Stimulated activated CD8-positive, alpha-beta memory T cell treated with anti-CD3 and anti-CD28 coated beads, Interleukin-2, amount 100 ng/mL, for 1 hour (primary cell): ENCODE measurements at places on chromosomes 5 and 9.

- no peak for DNase-seq
Observed at GRCh38 chr5:116437922-116438578, 136.6 kb downstream of the SEMA6A start.

DNA sequence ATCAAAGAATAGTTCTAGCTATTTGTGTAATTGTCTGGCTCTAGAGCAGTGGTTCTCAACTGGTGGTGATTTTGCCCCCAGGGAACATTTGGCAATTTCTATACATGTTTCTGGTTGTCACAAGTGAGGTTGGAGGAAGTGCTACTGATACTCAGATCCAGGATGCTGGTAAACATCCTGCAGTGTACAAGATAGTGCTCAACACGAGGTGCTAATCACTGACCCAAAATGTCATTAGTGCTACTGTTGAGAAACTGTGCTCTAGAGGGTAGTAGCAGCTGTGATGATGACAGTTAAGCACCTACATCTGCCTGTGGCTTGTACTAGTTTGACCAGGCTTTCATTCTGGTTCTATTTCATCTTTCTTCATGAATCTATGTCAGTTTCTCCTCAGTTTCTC lies 22.1 kb downstream of the LRRC19 start:
- DNase-seq, result no peak

GRCh38 chr5:14407051-14407450 lies 174.5 kb upstream of the OTULINL start:
- DNase-seq, result no peak

- no peak for DNase-seq
Observed at GRCh38 chr5:172028167-172028566, 21.7 kb upstream of the FBXW11 start.

DNA sequence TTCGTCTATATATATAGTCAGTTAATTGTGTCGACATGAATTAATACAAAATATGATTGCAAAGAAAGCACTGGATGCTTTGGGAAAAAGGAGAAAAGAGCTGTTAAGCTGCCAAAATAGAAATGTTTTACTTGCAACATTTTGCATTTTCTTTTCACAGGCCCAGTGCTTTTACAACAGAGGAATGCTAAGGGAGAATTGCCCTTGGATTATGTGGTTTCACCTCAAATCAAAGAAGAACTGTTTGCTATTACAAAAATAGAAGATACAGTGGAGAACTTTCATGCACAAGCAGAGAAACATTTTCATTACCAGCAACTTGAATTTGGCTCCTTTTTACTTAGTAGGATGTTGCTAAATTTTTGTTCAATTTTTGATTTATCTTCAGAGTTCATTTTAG lies 76.2 kb downstream of the SLF1 start:
- DNase-seq, result no peak

DNA sequence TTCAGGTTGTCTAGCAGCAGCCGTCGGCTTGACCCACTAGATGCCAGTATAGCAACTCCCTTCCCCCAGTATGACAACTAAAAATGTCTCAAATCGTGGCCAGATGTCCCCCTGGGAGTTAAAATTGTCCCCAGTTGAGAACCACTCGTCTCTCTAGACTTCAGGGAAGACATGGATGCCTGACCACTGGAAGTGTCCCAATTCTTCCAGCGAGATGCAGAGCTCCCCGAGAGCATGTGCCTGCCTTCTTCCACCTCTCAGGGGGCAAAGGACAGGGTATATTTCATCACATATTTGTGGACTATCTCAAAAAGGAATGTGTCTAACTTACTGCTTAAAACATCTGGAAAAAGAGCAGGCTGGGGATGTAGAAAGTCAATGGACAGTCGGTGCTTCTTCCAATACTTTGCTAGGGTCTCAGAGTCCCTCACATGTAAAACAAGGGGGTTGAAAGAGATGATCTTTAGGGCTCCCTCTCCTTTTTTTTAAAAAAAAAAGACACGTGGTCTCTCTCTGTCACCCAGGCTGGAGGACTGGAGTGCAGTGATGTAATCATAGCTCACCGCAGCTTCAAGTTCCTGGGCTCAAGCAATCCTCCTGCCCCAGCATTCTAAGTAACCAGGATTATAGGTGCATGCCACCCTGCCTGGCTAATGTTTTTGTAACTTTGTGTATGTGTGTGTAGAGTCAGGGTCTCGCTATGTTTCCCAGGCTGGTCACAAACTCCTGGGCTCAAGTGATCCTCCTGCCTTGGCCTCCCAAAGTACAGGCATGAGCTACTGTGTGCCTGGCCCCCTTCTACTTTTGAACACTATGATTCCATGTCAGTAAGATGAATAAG lies 190.6 kb downstream of the DAB2IP start:
- DNase-seq, result no peak

- DNase-seq, result peak; percentile 26
Observed at GRCh38 chr9:73023025-73023541, 70.2 kb upstream of the ALDH1A1 start.
